ENCODE measurements at places on chromosomes 2 and 18. TPM values are rescaled to one million over a fixed set of nuclear protein-coding genes. Genes with fewer than 3 reads are reported as not detected.

DNA sequence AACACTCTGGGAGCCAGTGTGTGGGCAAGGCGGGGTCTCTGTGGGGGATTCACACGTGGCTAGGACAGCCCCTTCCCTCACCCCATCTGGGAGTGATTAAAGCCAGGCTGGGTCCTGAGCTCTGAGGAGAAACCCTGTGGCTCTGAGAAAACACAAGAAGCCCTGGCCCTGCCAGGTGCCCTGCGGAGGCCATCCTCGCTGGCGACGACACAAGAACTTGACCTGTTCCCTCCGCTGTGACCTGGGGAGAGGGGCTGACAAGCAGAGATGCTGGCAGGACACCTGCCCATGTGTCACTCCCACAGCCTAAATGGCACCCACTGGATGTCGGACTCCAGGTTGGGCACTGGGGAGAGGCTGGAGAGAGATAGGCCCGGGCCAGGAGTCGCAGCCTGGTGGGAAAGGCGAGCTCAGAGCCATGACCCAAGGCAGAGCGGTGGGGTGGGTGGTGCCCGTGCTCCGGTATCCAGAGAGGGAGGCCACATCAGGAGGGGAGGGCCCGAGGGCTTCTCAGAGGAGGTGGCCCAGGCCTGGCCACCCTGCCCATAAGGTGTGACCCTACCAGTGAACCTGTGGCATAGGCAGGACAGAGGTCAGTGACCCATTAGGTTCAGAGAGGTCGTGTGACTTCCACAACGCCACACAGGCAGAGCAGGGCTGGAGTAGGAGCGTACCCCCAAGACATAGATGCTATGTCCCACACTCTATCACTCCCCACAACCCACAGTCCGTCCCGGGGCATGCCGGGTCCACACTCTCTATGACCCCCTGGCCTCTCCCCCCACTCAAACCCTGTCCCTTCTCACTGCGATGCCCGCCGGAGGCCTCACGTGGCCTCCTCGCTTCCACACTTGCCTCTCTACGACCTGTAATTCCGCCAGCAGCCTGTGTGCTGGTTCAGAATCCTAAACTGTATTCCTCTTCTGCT lies 59.4 kb upstream of the HPCAL1 start:
- no peak overlapping the region for H3K4me3 ChIP-seq
- no peaks in the 10 kb centered on the region for H3K36me3 ChIP-seq
- DNase-seq, result no peak
- no peaks in the 10 kb centered on the region for H3K27me3 ChIP-seq

- H3K27ac ChIP-seq, result no peak overlapping the region
- DNase-seq, result no peak
- peaks cover 33% of the 10 kb centered on the region for H3K4me1 ChIP-seq
- no peaks in the 10 kb centered on the region for H3K27me3 ChIP-seq
Measured at GRCh38 chr2:20218331-20219320, 6.3 kb downstream of the SDC1 start.

DNA sequence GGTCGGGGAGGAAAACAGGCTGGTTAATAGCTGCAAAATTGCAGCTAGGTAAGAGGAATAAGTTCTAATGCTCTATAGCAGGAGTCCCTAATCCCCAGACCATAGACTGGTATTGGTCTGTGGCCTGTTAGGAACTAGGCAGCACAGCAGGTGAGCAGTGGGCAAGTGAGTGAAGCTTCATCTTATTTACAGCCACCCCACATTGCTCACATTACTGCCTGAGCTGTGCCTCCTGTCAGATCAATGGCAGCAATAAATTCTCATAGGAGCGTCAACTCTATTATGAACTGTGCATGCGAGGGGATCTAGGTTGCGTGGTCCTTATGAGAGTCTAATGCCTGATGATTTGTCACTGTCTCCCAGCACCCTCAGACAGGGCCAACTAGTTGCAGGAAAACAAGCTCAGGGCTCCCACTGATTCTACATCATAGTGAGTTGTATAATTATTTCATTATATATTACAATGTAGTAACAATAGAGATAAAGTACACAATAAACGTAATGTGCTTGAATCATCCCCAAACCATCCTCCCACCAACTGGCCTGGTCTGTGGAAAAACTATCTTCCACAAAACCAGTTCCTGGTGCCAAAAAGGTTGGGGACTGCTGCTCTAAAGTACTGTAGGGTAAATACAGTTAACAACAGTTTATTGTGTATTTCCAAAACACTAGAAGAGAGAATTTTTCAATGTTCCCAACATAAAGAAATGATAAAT lies 91.7 kb upstream of the TFCP2L1 start:
- H3K4me3 ChIP-seq, result no peak overlapping the region
- no peak for DNase-seq
- H3K36me3 ChIP-seq, result peaks cover 9% of the 10 kb centered on the region
- no peaks in the 10 kb centered on the region for H3K27me3 ChIP-seq
- peaks cover 10% of the 10 kb centered on the region for H3K4me1 ChIP-seq

DNA sequence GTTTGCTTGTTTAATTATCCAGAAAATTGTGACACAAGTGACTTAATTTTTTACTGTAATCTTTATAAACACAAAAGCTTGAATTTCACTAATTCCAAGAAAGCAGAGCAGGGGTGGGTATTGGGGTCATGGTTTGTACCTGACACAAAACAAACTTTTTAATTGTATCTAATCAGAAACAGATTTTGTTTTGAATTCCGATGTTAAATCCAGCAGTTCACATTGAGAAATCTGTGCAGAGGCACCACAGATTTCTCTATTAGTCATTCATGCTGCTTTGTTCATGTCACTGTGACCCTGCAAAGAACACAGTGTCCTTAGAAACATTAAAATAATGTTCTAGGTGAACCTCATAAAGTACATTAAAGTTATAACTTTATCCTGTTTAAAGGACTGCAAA lies 443.4 kb downstream of the NYAP2 start:
- H3K27me3 ChIP-seq, result no peaks in the 10 kb centered on the region
- H3K4me1 ChIP-seq, result no peaks in the 10 kb centered on the region
- DNase-seq, result no peak
- H3K27ac ChIP-seq, result no peak overlapping the region
- no peaks in the 10 kb centered on the region for H3K36me3 ChIP-seq

DNA sequence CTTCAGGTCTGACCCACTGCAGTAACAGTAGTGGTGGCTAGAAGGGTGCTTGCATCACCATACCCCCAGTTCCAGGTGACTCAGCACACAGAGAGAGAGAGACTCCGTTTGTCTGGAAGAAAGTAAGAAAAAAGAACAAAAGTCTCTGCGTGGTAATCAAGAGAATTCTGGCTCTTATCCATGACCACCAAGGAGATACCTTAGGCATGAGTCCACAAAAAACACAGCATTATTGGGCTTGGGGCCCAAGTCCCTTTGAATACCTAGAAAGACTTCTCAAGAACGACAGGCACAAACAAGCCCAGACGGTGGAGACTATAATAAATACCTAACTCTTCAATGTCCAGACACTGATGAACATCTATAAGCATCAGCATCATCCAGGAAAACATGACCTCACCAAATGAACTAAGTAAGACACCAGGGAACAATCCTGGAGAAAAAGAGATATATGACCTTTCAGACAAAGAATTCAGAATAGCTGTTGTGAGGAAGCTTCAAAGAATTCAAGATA lies 21.7 kb upstream of the BAZ2B start:
- H3K27ac ChIP-seq, result no peak overlapping the region
- H3K36me3 ChIP-seq, result no peaks in the 10 kb centered on the region
- H3K4me3 ChIP-seq, result peak overlapping the region; percentile 12
- no peaks in the 10 kb centered on the region for H3K4me1 ChIP-seq
- DNase-seq, result peak; percentile 21
- H3K27me3 ChIP-seq, result no peaks in the 10 kb centered on the region

DNA sequence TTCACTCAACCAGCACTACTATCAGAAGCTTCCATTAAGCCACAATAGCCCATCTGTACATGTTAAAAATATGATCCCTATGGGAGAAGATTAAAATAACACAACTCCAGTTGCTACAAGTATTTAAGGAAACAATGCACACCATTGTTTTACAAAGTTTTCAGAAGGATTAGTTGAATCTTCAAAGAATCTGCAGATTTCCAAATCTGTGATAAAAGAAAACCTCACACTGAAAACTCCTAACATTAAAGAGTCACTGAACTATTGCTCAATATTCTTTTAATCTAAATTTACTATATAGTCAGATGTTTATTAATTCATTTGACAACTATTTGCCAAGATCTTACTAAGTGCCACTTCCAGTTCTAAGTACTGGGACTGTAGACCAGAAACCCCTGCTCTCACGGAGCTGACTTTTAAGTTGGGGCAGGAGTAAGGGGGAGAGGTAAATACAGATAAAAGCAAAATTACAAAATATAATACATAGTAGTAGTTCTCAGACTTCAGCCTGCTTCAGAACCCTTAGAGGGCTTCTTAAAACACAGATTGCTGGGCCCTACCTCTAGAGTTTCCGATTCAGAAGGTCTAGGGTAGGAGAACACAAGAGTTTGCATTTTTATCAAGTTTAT lies 94.4 kb downstream of the STK39 start:
- H3K27ac ChIP-seq, result no peak overlapping the region
- peaks cover 3% of the 10 kb centered on the region for H3K4me1 ChIP-seq
- no peaks in the 10 kb centered on the region for H3K36me3 ChIP-seq
- H3K27me3 ChIP-seq, result no peaks in the 10 kb centered on the region

DNA sequence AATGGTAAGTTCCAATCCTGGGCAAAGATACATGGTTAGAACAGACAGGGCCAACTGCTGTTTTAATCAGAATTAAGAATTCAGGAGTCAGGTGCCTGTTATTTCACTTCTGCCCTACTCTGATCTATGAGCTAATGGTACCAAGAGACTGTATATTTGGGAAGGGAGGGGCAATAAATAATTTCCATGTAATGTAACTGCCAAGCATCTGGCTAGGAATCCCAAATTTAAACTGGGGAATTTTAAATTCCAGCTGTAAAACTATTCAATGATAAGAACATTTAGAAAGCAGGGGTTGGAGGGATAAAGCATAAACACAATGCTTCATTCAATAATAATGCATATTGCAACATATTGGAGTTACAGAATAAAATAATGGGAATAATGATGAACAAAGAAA lies 49.7 kb downstream of the SCN7A start:
- no peaks in the 10 kb centered on the region for H3K4me1 ChIP-seq
- no peak overlapping the region for H3K4me3 ChIP-seq
- H3K36me3 ChIP-seq, result no peaks in the 10 kb centered on the region
- H3K27ac ChIP-seq, result no peak overlapping the region

DNA sequence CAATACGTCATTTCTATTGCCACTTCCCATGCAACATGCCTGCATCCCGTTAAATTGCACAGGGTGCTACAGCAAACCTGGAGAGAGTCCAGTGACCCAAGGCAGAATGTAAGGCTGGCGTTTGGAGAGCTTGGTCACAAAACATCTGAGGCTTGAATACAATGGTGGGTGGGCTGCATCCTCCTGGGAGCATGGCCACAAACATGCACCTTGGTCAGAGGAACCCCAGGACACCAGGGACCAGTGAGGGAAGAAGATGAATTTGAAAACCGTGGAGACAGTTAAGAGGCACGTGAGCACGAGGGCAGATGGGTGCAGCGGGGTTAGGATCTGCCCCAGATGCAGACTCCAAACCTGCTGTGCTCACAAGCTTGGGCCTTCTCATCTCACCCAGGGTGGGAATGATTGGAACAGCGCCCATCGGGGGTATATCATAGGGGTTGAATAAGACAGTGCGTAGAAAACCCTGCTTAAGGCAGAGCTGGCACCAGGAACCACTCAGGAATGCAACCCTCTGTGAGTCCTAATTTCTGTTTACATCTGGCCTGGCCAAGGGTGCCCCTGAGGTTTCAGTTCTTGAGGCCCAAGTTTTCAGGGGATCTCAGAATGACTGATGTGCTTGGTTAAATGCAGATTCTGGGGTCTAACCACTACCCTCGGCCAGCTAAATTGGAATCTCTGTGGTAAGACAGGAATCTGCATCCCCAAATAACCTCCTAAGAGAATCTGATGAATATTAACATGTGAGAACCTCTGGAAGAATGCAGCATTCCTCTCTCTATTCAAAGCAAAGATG lies 97.2 kb downstream of the ARL4C start:
- no peaks in the 10 kb centered on the region for H3K27me3 ChIP-seq
- H3K4me3 ChIP-seq, result no peak overlapping the region
- no peaks in the 10 kb centered on the region for H3K4me1 ChIP-seq
- no peak overlapping the region for H3K27ac ChIP-seq
- H3K36me3 ChIP-seq, result no peaks in the 10 kb centered on the region

- no peak overlapping the region for H3K4me3 ChIP-seq
- no peaks in the 10 kb centered on the region for H3K36me3 ChIP-seq
- no peak for DNase-seq
- no peaks in the 10 kb centered on the region for H3K27me3 ChIP-seq
Measured at GRCh38 chr2:173696274-173696673, 268.9 kb downstream of the SP3 start.

DNA sequence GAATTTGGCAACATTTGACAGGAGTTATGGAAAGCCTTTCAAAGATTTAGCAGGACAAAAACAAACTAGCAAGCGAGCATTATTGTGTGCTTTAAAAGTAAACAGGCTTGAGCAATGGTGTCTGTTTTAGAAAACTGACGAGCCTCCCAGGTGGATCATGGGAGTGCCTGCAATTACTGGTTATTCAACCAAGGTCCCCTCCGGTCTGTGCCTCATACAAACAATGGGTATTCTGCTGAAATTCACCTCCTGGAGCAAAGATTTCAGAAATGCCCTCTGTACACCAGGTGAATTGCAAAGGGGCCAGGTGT lies 22.4 kb downstream of the RTP5 start:
- DNase-seq, result no peak
- H3K36me3 ChIP-seq, result no peaks in the 10 kb centered on the region
- H3K27me3 ChIP-seq, result no peaks in the 10 kb centered on the region
- no peak overlapping the region for H3K4me3 ChIP-seq
- peaks cover 12% of the 10 kb centered on the region for H3K4me1 ChIP-seq

- no peak for DNase-seq
- H3K4me3 ChIP-seq, result no peak overlapping the region
- H3K4me1 ChIP-seq, result no peaks in the 10 kb centered on the region
- H3K27me3 ChIP-seq, result no peaks in the 10 kb centered on the region
- H3K36me3 ChIP-seq, result no peaks in the 10 kb centered on the region
- no peak overlapping the region for H3K27ac ChIP-seq
Measured at GRCh38 chr2:8263901-8264300, 418.0 kb upstream of the ID2 start.

Gene CYP26B1
- 24.2 TPM for total RNA-seq

Gene RGPD3
- 1.2 TPM for total RNA-seq

Gene MBD1
- 62.6 TPM for total RNA-seq

Gene RPRD1A
- total RNA-seq, result 68.0 TPM

Gene PMAIP1
- total RNA-seq, result 1.1 TPM

Gene UGT1A6
- total RNA-seq, result 0.81 TPM

Gene MC4R
- not detected for total RNA-seq

Gene STPG4
- total RNA-seq, result 0.22 TPM

Gene ZAP70
- total RNA-seq, result 4.0 TPM

Gene MC2R
- total RNA-seq, result not detected

Data from thyroid gland (tissue), 4 donors.